Sigmoid colon (tissue), 7 donors: ENCODE measurements at places on chromosomes 13 and 19. TPM values are rescaled to one million over a fixed set of nuclear protein-coding genes. Genes with fewer than 3 reads are reported as not detected.

The PLIN4 gene
- total RNA-seq: 53.2 TPM

The CAB39L gene
- 152 TPM for total RNA-seq

The ZNF613 gene
- 8.1 TPM for total RNA-seq

The ZNF154 gene
- 7.6 TPM for total RNA-seq
